ENCODE measurements at places on chromosomes 11 and 22.

GRCh38 chr11:104076455-104076854 is 40.0 kb downstream of the DDI1 start:
- DNase-seq, result no peak

GRCh38 chr11:100612766-100613165 is 74.3 kb upstream of the ARHGAP42 start:
- no peak for DNase-seq

DNA sequence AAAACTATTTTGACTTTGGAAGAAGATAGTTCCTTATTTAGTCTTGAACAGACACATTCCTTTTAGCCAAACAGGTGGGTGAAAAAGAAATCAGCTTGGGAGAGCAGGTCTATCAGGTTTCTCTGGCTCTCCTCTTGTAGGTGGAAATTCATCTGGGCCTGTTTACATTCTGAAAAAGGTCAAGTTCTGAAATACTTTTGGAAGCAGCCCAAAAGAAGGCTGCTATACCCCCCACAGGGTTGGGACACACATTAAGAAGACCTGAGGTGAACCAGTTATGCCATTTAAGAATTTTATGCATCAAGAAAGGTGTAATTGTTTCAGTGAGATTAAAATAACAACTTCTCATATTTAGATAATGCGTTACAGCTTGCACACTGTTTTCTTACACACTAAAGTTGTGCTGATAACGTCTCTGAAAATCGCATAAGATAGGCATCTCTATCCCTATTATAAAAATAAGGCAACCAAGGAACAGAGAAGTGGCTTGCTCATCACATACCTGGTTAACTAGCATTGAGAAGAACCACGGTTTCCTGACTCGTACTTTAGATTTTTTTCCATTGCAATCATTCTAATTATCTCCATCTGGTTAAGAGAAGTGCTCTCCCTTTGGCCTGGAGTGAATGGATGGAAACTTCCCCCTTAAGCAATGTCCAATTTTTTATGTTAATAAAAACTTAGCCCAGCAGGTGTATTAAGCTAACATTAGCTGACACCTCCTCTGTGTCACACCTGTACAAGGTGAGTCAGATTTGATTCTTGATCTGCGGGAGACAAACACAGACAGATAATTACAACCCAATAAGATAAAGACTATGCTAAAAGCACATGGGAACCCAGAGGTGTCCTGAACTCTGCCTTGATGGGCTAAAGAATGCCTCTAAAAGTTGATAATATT is 60.5 kb upstream of the UCP3 start:
- no peak for DNase-seq

- no peak for DNase-seq
Observed at GRCh38 chr22:39883057-39883456, 10.5 kb downstream of the ENTHD1 start.

DNA sequence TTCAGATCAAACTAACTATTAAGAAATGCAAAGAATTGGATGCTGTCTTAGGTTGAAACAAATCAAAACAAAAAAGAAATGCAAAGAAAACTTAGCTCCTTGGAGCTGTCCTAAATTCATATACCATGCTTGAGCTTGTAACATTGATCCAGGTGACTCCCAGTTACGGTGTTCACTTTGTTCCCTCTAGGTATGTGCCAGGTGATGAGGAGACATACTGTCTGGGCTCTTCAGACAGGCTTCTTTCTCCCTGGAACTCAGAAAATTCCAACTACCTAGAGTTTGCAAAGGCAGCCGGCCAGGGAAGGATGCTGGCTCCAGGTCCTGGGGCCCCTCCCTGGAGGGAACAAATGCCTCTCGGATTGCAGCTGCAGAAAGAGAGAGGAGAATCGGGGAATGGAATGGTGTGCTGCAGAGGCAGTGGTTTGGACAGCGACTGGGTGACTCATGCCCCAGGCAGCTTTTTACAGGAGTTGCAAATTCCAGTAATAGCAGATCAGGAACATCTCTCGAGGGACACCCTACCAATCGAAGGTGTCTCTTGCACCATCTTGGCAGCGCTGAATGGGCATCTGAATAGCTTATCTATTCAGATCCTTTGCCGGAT is 12.3 kb upstream of the ASPHD2 start:
- DNase-seq, result no peak

GRCh38 chr11:9014826-9015225 is 11.0 kb upstream of the NRIP3 start:
- DNase-seq, result no peak

GRCh38 chr11:32231909-32232493 is 141.1 kb downstream of the RCN1 start:
- no peak for DNase-seq

DNA sequence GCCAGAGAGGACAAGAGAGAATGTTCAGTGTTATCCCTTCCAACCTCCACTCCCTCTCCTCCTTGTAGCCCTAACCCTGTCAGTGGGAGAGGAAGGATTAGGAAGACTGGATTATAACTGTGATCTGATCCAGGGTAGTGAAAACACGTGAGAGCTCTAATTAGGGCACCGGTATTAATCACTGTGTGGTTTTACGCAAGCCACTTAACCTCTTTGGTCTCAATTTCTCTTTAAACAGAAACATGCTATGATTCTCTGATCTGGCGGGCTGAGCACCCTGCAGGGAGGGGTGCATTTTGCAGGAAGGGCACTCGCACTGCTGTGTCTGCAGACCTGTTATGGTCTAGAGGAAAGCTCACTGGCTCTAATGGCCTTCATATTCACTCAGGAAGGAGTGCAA is 11.5 kb downstream of the RPL27A start:
- DNase-seq, result no peak

- DNase-seq, result no peak
Observed at GRCh38 chr11:12089473-12089872, 20.9 kb upstream of the MICAL2 start.

DNA sequence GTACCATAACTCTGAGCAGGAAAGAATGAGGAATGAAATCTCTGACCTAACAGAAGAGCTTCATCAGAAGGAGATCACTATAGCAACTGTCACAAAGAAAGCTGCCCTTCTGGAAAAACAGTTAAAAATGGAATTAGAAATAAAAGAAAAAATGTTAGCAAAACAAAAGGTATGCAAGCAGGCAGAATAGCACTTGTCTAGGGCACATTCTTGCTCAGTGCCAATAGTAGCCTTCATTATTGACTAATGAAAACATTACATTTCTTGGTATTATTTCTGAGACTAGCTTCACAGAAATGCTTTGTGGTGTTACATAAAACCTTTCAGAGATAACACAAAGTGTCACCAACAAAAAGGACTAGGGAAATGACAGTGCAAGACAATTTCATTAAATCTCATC is 63.9 kb downstream of the DEUP1 start:
- no peak for DNase-seq

- DNase-seq, result no peak
Observed at GRCh38 chr11:66870131-66870530, 13.3 kb downstream of the LRFN4 start.

GRCh38 chr11:11313426-11313825 is 39.6 kb downstream of the CSNK2A3 start:
- no peak for DNase-seq

- no peak for DNase-seq
Observed at GRCh38 chr11:13777341-13777985, 109.0 kb downstream of the FAR1 start.

DNA sequence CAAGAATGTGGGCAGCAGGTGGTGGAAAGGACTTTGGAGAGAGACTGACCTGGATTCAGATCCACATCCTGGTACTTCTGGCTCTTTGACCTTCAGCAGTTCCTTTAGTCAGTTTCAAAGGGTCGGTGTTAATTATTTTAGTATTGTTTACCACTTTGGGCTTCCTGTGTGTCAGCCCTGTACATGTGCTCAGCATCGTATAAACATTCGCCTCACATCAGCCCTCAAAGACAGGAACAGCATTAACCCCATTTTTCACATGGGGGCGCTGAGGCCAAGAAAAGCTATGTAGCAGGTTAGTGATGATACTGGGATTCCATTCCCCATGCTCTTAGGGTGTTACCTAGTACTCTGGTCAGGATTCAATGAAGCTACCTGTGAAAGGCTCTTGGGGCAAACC is 72.1 kb upstream of the YWHAH start:
- no peak for DNase-seq

DNA sequence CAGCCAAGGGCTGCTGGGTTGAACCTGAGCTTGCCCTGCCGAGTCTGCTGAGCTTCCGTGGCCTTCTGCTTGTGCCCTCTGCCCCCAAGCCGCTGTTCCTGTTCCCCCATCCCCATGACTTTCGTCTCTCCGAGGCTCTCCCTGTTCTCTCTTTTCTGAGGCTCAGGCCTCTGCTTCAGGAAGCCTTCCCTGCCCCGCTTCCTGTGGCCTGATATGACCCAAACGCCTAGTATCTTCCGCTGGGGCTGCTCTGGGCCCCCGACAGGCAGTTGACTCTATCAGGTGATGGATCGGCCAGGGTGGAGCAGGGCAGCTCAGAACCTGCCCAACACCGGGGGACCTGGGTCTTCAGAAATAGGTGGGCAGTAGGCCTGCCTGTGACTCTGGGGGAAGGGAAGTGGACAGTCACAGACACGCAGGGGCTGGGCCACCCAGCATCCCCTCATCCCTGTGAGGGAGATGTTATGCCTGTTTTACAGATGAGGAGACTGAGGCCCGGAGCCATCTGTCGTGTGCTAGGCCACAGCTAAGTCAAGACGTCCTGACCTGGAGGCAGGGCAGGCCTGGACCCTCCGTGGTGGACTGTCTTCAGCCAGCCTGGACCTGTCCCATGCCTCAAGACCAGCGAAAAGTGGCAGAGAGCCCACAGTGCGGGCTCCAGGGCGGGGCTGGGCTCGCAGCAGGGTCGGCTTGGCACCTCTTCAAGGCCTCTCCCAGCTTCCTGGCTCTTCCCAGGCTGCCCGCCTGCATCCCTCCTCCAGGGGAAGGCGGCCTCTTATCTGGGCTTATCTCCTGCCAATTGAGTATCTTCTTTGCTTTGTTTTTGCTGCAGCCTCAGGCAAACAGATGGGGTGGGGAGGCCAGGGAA is 16.2 kb downstream of the BAD start:
- no peak for DNase-seq

GRCh38 chr11:79939111-79939510 is 498.3 kb upstream of the TENM4 start:
- DNase-seq, result no peak

DNA sequence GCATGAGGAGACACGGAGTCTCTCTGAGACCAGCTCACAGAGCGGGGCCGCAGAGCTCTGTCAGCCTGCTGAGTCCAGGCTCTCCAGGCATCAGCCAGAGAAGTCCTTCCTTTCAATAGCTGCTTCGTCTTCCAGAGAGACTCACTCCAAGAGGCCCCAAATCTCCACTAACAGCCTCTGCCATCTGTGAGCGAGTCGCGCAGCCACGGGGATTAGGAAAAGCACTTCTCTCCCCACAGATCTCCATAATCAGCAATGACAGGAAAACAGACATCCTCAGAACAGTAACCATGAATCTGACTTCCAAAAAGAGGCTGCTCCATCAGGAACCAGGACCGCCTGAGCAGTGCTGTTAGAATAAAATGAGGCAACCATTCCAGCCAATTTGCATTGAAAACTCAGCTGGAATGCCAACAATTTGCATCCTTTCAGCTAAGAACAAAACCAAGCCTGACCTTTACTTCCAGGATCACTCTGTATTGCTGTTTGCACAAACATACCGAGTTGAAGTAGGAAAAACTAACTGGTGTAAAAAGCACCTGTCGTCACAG is 65.4 kb downstream of the SMCO4 start:
- no peak for DNase-seq

GRCh38 chr22:27654546-27655445 is 146.8 kb downstream of the MN1 start:
- DNase-seq, result no peak

- no peak for DNase-seq
Observed at GRCh38 chr22:37983860-37984791, at the start of gene SOX10. SOX10 (minus strand) TSS chr22:37984555; CDS start chr22:37983784, 771 bp downstream.

DNA sequence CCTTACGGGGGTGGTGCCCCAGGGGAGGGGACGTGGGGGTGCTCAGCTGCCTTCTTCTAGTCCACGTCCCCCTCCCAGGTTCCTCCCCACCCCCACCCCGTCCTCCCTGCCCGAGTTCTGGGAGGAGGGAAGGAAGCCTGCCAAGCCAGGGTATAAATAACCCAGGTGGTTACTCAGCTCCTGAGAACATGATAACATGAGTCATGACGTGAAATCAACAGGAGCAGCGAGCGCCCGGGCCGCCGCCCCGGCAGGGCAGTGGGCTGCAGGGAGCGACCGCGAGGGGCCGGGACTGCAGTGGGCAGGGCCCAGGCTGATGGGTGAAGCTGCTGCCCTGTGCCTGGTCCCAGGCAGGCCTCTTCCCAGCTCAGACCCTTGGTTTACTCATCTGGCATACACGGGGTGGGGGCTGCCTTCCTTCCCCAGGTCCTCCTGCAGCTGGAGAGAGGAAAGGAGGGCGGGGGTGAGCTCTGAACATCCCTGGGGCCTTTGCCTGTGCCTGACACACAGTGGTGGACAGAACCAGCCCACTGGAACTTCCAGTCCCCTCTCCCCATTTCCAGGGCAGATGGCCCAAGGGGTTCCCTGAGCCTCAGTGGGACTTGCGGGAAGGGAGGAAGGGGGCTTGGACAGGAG is 8.8 kb upstream of the PDGFB start:
- DNase-seq, result peak; percentile 17

- DNase-seq, result no peak
Observed at GRCh38 chr22:49779853-49780697, 47.6 kb downstream of the BRD1 start.

DNA sequence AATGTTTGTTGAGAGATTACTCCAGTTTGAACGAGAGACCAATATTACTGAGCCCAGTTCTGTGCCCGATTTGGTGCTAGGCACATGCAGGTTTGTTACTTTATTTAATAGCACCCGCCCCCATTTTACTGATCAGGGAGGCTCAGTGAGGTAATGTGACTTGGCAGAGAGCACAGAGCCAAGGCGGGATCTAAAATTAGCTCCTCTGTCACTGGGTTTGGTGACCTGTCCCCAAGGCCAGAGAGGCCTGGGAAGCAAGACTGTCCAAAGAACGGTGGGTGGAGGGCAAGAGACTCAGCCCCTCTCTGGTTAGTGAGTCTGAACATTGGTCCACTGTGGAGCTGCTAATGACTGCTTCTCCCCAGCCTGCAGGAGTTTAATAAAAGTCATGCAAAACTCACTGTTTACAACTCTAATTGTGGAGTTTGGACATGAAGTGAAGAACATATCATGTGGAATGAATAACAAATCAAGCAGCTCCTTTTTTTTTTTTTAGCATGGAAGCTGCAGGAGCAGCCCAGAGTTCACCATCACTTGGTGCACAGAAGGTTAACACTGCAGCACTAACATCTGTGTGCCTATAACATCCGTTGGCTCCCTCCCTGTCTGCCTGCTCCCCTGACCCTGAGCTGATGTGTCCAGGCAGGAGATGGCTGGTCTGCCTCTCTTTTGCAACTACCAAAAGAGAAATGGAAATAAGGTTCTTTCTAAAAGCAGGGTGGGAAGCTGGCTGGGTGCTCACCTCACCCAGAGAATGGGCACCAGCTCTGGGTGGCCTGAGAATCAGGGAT is 39.0 kb downstream of the CSNK2A3 start:
- no peak for DNase-seq

- DNase-seq, result no peak
Observed at GRCh38 chr22:23845265-23846080, 6.7 kb upstream of the DERL3 start.
